Esophagus muscularis mucosa (tissue), 4 donors: ENCODE measurements at places on chromosomes 6 and 20. TPM values are rescaled to one million over a fixed set of nuclear protein-coding genes. Genes with fewer than 3 reads are reported as not detected.

Gene HS3ST5
- total RNA-seq = 0.33 TPM

Gene LHFPL5
- total RNA-seq = not detected

Gene PLN
- 431 TPM for total RNA-seq

Gene PARD6B
- total RNA-seq = 3.6 TPM

Gene CENPW
- total RNA-seq = 1.7 TPM

Gene RIMS4
- total RNA-seq = 1.2 TPM

Gene MYCT1
- 7.5 TPM for total RNA-seq

Gene CALHM5
- 4.2 TPM for total RNA-seq

Gene PDYN
- not detected for total RNA-seq

Gene UBD
- not detected for total RNA-seq

Gene KIF6
- total RNA-seq = 1.2 TPM

Gene NHLRC1
- 1.2 TPM for total RNA-seq

Gene MEP1A
- 0.17 TPM for total RNA-seq

Gene KHDC1L
- not detected for total RNA-seq

Gene RBBP9
- total RNA-seq = 15.9 TPM

Gene ADGRG6
- 7.6 TPM for total RNA-seq

Gene IRAK1BP1
- total RNA-seq = 3.1 TPM

Gene BEND6
- 1.7 TPM for total RNA-seq

Gene RAET1L
- not detected for total RNA-seq

Gene HLA-DOA
- total RNA-seq = 3.8 TPM

Gene SULF2
- 78.7 TPM for total RNA-seq

Gene CTAGE9
- total RNA-seq = not detected

Gene WFDC5
- not detected for total RNA-seq

Gene CRISP2
- not detected for total RNA-seq

Gene LPA
- total RNA-seq = not detected

Gene BPIFA1
- not detected for total RNA-seq

Gene MYL9
- 3,466 TPM for total RNA-seq

Gene SERPINB1
- total RNA-seq = 28.6 TPM

Gene TRIM40
- not detected for total RNA-seq

Gene TPX2
- total RNA-seq = under 0.01 TPM

Gene LTA
- not detected for total RNA-seq

Gene C6orf163
- total RNA-seq = 0.99 TPM
